ENCODE measurements at places on chromosomes 7 and 10.

DNA sequence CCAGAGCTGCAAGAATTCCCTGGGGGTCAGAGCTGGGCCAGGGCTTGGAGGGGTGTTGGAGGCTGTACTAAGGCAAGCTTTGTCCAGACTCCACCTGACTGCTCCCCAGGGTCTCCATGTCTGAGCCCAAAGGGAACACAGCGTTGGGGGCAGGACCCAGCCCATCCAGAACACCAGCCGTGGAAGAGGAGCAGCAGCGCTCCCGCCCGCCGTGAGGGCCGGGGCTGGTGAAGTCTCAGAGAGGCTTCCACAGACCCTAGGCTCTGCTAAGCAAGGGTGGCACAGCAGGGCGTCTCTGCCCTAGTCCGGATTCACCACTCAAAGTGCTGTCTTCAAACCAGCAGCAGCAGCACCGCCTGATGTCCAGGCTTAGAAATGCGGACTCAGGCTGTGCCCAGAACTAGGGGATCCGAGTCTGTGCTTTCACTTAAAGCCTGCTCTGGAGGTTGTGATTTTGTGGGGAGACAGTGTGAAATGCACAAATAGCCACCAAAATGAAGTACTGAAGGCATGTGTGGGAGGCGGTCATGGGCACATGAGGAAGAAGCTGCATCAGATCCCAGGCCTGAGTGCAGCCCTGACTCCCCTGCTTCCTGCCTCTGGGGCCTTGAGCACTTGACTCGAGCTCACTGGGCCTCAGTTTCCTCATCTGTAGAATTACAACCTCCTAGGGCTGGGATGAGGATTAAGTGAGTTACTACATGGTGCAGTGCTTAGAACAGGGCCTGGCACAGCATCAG lies 16.6 kb upstream of the AQP1 start:
- no peak for DNase-seq

DNA sequence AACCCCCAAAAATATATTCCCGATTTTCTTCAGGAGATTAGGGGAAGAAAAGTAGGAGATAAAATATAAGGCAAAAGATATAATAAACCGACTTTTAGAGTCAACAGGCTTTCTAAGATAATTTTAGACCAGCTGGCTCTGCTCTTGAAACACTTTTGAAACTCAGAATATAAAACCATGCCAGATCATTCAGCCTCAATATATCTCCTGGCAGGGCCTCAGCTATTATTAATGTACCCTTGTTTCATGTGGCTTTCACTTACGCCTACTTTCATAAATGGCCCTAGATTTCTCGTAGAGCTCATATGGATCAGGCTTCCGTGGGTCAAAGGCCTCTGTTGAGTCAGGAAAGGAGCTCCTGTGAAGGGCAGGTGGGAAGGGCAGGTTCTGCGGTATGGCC lies 396.0 kb downstream of the PHTF2 start:
- DNase-seq, result no peak

- DNase-seq, result no peak
Observed at GRCh38 chr10:24133835-24134234, 75.1 kb upstream of the KIAA1217 start.

DNA sequence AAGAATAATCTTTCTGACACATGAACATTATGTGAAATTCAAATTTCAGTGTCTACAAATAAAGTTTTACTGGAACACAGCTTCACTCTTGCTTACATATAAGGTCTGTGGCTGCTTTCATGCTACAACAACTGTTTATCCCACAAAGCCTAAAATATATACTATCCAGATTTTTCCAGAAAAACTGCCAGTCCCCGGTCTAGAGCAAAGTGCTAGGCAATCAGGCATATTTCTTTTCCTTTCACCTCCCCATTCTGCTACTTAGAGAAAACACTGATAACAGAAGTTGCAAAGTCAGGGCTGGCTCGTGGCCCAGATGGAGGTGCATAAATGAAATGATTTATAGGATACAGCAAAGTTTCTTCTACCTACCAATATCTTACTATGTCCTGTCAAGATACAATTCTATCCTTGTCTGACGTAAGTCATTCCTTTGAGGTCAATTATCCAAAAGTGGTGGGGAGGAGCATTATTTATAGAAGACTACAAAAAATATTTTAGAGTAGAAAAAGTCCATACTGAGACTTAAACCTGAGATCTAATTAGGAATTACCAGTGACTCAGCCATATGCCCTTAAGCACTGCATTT lies 384.1 kb downstream of the NXPH1 start:
- DNase-seq, result no peak

- DNase-seq, result no peak
Observed at GRCh38 chr7:150830937-150831336, 21.4 kb upstream of the AOC1 start.

DNA sequence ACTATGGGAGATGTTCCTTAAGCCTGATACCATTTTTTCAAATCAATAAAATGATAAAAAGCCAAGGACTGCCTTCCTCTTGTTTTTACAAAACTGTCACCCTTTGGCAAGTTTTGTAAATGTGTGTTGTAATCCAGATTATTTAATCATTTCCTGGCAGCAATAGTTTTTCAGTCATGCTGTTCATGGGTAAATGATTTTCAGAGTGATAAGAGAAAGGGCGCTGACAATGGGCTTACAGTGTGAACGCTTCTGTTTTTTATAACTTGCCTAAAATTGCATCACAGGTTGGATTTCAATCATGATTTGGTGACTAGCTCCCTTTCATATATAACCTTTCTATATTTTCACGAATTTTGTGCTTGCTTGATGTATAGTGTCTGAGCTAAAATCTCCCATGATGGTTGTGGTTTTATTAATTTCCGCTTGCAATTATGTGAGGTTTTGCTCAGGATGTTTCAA lies 19.0 kb upstream of the DMBT1 start:
- DNase-seq, result no peak

GRCh38 chr7:25348104-25348503 lies 119.8 kb upstream of the NPVF start:
- DNase-seq, result no peak

GRCh38 chr7:41125343-41125742 lies 577.5 kb downstream of the INHBA start:
- DNase-seq, result no peak

GRCh38 chr7:45230611-45231165 lies 73.1 kb downstream of the RAMP3 start:
- no peak for DNase-seq

GRCh38 chr10:974785-975074 lies 13.5 kb upstream of the GTPBP4 start:
- no peak for DNase-seq

DNA sequence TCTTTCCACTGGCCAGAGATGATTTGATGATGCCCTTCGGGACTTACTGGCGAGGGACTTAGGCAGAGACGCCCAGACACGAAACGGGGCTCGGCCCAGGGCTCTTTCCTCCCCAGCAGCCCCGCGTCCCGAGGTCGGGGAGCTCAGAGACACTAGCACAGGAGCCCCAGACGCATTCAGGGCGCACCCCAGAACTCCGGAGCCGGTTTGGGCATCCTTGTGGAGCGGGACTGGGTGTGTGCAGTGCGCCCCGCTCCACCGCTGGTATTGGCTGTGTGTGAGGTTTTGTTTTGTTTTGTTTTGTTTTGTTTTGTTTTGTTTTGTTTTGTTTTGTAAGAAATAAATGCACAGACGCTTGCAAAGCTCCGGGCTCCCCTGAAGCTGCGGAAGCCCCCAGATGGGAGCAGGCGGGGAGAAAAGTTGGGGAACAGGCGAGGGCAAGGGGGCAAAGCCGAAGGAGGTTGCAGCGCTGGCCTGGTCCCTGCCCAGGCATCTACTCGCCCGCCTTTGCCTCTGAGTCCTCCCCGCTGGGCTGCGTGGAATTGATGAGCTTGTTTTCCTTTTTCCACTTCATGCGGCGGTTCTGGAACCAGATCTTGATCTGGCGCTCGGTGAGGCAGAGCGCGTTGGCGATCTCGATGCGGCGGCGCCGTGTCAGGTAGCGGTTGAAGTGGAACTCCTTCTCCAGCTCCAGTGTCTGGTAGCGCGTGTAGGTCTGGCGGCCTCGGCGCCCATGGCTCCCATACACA lies 1.9 kb upstream of the HOXA5 start:
- no peak for DNase-seq

All from NCI-H2081 treated with DMSO at 0.1 percent for 48 hours (cell line).